ENCODE measurements at places on chromosomes 7 and 10.

DNA sequence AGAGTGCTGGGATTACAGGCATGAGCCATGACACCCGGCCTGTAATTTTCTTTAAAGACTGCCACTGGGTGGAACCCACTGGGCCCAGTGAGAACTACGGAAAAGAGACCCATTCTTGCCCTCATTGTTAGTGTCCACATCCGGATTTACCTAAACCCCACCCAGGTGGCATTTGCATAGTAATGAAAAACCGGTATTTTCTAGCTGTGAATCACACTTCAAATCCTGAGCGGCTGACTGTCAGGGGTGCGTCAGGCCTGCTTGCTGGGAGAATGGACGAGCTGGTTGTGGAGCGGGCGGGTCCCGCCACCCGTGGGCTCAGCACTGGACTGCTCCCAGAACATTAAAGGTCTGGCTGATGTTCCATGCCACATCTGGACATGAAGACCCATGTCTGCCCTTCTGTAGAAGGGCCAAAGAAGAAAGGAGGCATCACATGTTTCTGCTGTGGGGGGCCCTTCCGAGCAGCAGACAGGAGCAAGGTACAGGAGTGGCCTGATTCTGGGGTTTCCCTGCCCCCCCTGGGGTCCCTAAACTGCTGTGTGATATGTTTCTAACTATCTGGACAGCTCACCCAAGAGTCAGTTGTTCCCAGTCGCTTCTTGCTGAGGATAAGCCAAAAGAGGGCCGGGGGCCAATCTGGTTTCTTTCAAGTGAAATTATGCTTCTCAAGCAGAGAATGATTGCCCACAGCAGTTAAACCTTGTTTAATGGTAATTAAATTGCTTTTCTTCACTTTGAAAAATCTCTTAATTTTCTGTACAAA, 46.4 kb downstream of the KIAA1217 start:
- no peak for DNase-seq

DNA sequence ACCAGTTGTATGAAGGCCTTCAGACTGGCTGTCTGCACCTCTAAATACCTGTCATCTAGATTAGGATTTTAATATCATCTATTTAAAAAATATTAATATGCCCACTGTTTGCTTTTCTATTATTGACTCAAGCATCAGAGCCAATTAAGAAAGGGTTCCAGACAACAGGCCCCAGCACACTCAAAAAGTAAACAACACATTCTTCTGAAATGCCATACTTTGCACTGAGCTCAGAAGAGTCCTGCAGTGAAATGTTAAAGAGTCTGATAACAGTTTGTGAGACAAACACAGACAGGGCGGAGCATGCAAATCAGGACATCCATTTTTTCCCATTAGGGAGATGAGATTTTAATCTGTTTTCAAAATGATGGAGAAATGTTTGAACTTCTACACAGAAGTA, 45.9 kb upstream of the KLF6 start:
- DNase-seq = no peak

DNA sequence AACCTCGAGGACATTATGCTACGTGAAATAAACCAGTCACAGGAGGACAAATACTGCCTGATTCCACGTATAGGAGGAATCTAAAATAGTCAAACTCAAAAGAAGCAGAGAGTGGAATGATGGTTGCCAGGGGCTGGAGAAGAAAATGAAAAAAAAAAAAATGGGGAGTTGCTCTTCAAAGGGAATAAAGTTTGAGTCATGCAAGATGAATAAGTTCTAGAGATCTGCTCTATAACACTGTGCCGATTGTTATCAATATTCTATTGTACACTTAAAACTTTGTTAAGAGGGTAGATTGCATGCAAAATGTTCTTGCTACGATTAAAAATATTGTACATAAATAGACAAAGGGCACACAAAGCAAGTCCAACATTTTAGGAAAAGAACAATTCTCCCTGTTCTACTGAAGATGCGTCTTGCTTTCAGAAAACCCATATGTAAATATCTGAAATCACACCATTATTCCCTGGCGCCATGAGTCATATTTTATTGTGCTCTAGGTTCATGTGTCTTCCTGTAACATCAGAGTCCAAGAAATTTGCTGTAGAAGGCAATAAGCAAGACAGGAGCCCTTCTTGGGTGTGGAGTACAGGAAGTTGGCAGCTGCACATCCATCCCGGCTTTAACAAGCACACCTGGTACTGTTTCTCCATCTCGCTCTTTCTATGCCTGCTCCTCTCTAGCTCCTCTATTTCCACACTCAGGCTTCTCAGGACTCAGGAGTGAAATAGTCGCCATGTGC, 145.9 kb downstream of the GFRA1 start:
- no peak for DNase-seq

DNA sequence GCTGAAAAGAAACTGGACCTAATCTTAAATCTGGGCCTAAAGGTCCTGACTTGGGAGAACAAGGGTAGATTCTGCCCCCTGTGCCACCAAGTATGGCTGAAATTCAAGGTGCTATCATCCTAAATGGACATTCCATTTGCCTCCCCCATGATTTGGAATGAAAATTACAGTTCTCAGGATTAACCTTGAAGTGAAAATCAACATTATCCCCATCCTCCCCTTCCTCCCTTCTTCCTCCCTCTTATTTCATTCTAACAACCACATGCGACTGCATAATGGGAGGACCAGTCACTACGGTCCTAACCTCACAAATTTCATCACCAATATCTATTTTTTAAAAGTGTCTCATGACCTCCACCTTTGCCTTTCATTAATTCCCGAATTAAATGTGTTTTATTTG, 62.1 kb downstream of the SEMA3C start:
- no peak for DNase-seq

DNA sequence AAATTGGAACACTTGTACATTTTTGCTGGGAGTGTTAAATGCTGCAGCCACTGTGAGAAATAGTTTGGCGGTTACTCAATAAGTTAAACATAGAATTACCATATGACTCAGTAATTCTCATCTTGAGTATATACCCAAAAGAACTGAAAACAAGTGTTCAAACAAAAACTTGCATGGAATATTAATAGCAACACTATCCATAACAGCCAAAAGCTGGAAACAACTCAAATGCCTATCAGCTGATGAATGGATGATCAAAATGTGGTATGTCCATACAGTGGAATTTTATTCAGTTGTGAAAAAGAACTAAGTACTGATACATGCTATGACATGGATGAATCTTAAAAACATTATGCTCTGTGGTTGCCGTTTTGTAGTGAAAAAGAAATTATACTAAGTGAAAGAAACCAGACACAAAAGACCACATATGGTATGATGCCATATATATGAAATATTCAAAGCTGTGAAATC, 63.0 kb upstream of the SP4 start:
- no peak for DNase-seq

DNA sequence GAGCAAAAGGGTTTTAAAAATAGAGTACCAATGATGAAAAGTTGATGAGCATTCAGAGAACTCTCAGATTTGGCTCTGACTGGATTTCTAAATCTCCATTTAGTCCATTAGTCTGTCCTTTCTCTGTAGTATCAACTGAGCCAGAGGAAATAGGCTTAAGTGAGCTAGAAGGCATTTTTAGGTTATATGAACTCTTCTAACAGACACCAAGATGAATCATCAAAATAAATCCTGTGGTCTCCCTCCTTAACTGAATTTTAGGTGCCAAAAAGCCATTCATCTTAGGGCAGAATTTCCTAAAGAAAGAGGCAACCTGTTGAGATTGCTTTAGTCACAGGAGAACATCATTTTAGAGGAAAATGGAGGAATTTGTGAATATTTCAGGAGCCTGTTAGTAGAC, 305.1 kb downstream of the AUTS2 start:
- DNase-seq = no peak

GRCh38 chr10:28385748-28386502, 83.1 kb upstream of the MPP7 start:
- no peak for DNase-seq

DNA sequence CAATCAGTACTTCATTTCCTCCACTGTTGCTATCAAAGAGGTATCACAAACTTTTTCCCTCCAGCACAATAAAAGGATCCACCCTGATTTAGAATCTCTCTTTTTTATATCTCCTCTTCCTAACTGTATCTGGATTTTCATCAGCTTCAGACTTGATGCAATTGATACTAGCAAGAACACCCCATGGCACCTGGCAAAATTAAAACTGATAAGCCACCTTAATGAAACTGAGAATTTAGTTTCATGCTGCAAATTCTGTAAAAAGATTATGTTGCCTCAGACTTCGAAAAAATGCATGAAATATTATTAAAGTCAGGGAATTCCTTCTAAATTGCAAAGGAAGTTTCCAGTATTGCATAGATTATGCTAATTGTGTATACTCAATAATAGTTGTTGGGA, 277.0 kb downstream of the HDAC9 start:
- no peak for DNase-seq

DNA sequence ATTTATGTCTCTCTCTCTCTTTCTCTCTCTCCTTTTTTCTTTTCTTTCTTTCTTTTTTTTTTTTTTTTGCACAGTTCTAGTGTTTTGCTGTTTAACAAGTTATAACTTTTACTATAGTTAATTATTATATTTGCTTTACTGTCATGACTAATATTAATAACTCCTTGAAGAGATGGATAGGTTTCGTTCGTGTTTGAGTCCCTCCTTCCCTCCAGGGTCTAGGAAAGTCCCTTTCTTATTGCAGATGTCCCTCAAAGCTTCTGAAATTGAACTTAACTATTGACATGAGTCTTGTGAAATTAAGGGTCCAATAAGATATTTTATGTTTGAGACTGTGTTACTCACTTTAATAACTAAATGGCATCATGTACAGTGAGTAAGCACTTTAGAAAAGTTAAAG, 131.4 kb downstream of the PLXDC2 start:
- no peak for DNase-seq

- no peak for DNase-seq
Measured at GRCh38 chr10:12590675-12591659, 241.6 kb downstream of the CAMK1D start.

GRCh38 chr10:13839430-13839990, 252.7 kb downstream of the PRPF18 start:
- DNase-seq = no peak

GRCh38 chr10:46515793-46516192, 40.7 kb downstream of the GPRIN2 start:
- DNase-seq = no peak

- DNase-seq = no peak
Measured at GRCh38 chr7:29556405-29557195, 7.0 kb upstream of the PRR15 start.

GRCh38 chr7:137968890-137969289, 33.0 kb downstream of the CREB3L2 start:
- DNase-seq = no peak

- DNase-seq = no peak
Measured at GRCh38 chr7:47573758-47574481, 8.0 kb downstream of the TNS3 start.

DNA sequence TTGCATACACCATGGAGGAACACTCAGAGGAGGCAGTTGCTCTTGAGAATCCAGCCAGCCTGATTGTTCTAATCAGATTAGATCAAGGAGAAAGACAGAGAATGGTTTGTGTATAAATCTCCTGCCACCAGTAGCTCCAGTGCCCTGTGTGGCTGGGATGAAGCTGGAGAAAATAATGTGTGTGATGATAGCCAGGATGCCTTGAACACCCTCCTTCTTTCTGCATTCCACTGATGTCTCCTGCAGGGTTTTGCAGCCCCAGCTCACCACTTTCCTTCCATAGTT, 614.7 kb upstream of the FOXK1 start:
- DNase-seq = no peak

DNA sequence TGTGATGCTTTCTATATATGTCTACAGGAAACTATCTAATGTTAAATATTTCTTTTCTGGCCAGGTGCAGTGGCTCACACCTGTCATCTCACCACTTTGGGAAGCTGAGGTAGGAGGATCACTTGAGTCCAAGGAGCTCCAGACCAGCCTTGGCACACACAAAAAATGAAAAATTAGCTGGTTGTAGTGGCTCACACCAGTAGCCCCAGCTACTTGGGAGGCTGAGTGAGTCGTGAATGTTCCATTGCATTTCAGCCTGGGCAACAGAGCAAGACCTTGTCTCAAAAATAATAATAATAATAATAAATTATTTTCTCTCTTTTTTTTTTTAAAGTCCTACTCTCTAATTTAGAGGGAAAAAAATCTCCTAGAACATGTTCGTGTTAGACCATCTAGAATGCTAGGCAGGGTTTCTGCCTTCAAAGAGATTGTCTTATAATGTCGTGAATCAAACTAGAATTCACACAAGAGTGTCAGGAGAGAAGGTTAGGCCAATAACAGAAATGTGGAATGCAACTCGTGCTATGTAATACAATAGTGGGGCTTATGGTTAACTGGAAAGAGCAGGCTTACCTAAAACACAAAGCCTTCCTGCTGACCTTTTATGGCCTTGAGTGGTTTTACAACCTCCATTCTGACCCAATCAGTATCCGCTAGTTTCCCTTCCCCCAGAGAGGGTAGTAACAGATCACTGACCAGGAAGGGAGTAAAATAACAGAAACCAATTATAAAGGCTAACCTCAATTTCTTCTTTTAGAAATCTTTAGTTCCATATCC, 46.3 kb downstream of the MYOF start:
- DNase-seq = no peak

DNA sequence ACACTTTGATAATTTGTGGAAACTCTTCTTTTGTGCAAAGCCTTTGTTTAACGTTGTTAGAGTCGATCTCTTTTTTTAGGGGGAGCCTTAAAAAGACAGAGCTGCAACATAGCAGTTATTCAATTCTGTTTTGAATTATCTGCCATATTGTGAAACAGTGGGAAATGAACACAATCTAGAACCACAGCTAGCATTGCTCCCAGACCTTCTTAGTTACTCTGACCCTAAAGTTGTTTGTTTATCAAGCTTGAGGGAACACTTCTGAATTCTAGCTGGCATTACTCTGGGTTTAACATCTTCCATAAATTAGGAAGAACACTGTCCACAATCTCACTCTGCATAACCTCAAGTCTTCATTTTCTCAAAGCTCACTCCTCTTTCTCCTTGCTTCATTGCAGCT, 217.7 kb downstream of the PRKG1 start:
- DNase-seq = no peak

DNA sequence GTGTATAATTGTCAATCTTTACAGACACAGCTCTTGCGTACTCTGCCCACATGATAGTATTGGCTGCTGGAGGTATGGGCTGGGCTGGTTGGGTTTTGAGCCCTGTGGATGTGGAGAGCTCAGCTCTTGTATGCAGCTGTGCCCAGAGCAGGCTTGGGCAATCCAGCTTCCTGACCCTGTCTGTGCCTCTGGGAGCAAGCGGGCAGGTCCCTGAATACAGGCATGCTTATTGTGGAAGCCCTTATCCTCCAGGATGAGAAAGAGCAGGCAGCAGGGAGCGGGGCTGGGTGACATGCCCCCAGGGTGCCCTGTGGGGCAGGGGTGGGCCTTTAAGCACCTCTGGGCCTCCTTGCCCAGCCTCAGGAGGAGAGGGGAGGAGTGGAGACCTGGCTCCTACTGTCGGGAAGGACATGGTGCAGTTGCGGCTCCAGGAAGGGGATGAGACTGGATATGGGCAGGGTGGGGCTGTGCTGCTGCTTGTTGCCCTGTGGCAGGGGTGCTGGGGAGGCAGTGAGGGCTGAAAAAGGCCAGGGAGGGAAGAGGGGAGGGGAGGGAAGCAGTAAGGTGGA, 32.7 kb upstream of the SH2D4B start:
- DNase-seq = no peak

Data from SW 1271 (cell line).